ENCODE measurements at places on chromosomes 11 and 22.
A peak's percentile ranks its signal among the peaks of the same experiment; 100 is the strongest.

DNA sequence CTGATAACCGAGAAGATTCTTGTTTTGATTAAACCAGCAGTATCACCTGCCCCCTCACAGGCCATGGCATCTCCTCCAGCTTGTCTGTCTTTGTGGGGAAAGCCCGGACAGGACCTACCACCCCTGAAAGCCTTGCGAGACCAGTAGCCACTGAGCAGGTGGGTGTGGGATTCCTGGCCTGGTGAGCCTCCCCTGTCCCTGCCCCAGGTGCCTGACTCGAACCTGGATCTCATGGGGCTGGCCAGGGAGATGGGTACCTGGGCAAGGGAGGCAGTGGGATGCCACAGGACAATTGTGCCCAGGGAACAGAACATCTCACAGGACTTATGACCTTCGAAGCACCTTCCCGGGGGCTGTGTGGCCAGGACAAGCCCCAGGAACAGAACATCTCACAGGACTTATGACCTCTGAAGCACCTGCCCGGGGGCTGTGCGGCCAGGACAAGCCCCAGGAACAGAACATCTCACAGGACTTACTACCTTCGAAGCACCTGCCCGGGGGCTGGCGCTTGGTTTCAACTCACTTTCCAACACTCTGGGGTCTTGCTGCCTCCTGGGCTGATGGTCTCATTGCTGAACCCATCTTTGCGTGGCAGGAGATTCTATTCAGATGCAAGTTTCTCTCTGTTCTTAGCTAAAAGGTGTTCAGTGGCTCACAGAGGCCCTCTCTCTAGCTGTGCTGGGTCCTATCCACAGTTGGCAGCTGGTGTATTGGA lies 854.5 kb downstream of the BRD1 start:
- DNase-seq = no peak

DNA sequence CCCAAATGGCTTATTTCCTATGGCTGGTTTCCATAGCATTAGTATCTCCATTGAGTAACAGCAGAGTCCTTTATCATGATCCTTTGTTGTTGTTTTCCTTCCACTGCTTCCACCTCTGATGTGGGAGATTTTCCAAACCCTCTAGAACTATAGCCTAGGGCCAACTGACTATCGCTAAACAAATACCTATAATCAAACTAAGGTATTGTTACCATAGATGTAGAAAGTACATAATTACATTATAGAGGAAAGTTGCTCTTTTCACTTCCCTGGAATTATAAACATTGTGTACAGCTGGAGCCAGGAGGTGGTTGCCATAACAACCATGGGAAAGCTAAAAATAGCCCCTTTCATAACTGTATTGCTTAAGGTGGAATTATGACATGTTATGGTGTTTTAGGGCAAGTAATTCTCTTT lies 47.0 kb upstream of the ALKBH3 start:
- no peak for DNase-seq

GRCh38 chr11:128603003-128603696 lies 15.8 kb upstream of the ETS1 start:
- no peak for DNase-seq

- DNase-seq = peak; percentile 53
These were observed 81.0 kb downstream of the BUD13 start for GRCh38 chr11:116691771-116692177.

- no peak for DNase-seq
These were observed 27.6 kb downstream of the ADORA2A start for GRCh38 chr22:24455039-24455438.

DNA sequence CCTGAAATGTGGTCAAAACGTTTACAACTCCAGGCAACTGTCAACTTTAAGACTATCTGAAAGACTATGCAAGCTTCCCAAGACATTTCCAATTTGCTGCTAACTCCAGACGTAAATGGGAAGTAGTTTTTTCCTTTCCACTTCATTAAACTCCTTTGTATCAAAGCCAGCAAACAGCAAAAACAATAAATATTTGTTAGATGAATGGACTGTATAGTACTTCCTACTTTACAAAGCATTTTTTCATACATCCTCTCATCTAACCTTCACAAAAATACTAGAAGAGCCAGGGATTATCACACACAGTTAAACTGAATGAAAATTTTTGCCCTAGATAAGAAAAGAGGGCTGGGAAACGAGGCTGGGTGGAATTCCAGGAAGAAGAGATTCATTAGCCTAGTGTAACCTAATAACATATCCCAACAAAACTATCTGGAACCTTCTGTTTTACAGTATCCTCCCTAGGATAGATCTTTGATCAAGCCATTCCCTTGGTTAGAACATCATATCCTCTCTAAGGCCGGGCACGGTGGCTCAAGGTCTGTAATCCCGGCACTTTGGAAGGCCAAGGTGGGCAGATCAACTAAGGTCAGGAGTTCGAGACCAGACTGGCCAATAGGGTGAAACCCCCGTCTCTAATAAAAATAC lies 10.4 kb downstream of the NUP98 start:
- DNase-seq = no peak

GRCh38 chr11:66233301-66233700 lies 35.1 kb upstream of the RAB1B start:
- DNase-seq = no peak

DNA sequence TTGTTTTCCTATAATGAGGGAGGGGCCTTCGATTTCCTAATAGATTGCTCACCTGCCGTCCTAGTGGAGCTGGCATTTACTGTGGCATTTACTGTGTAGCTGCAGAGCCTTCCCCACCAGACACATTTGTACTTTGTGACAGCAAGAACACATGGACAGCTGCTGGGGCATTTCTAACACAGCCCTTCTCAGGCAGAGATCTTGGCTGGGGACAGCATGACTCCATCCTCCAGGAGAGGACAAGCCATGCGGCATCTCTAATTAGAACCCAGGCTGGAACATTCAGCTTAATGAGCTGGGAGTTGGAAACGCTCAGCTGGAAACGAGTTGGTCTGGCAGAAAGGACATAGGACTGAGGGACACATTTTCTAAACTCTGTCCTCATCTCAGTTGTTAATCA lies 887.5 kb downstream of the NTM start:
- no peak for DNase-seq
